ENCODE measurements at places on chromosomes 2 and 18.

GRCh38 chr2:183269956-183270355 is 145.7 kb downstream of the NUP35 start:
- DNase-seq, result no peak

DNA sequence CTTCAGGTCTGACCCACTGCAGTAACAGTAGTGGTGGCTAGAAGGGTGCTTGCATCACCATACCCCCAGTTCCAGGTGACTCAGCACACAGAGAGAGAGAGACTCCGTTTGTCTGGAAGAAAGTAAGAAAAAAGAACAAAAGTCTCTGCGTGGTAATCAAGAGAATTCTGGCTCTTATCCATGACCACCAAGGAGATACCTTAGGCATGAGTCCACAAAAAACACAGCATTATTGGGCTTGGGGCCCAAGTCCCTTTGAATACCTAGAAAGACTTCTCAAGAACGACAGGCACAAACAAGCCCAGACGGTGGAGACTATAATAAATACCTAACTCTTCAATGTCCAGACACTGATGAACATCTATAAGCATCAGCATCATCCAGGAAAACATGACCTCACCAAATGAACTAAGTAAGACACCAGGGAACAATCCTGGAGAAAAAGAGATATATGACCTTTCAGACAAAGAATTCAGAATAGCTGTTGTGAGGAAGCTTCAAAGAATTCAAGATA is 21.7 kb upstream of the BAZ2B start:
- DNase-seq, result no peak

- DNase-seq, result no peak
These were observed 864.0 kb upstream of the ZEB2 start for GRCh38 chr2:145383961-145384360.

- no peak for DNase-seq
These were observed 300.2 kb downstream of the CDCA7 start for GRCh38 chr2:173654896-173655265.

DNA sequence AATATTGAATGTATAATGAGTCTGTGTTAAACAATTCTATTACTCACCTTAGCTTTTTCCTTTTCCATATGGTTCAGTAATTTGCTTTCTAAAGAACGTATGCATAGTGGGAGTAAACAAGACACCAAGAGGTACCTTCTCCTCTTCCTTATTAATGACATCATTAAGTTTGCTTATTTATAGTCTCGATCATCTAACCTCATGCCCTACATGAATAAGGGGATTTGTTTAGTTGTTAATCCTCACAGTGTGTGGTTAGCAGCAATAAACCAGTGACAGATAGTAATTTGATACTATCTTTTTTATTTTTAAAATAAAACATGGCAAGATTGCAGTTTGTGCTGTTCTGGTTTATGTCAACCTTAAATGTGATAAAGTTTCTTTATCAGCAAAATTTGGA is 69.7 kb downstream of the COBLL1 start:
- DNase-seq, result no peak

- DNase-seq, result no peak
These were observed 187.8 kb upstream of the ALPP start for GRCh38 chr2:232190796-232191195.

DNA sequence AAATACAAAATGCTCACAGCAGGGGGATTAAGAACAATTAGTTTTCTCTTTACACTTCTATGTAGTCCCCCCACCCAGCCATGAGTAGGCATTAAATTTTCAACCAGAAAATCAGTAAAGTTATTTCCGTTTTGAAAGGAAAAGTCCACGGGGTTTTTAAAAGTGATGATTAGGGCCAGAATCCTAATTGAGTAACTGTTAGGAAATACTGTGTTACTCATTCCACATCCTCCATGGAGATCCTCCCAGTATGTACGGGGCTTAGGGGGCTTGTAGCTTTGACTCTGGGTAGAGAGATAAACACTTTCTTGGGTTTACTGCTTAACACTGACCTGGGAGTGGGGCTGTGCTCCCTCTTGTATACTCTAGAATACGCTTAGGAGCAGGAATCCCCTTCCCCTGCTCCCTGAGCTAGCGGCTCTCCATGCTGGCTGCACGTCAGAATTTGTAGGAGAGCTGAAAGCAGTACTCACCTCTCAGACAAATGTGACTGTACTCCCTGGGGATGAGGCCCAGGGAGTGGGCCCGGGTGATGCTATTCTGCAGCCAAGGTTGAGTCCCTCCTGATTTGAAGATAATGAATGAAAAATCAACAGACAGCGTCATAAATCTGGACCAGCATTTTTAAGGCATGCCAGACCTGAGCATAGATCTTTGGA is 100.5 kb downstream of the SLC4A3 start:
- no peak for DNase-seq

GRCh38 chr18:58113337-58113736 is 69.3 kb downstream of the NEDD4L start:
- no peak for DNase-seq

DNA sequence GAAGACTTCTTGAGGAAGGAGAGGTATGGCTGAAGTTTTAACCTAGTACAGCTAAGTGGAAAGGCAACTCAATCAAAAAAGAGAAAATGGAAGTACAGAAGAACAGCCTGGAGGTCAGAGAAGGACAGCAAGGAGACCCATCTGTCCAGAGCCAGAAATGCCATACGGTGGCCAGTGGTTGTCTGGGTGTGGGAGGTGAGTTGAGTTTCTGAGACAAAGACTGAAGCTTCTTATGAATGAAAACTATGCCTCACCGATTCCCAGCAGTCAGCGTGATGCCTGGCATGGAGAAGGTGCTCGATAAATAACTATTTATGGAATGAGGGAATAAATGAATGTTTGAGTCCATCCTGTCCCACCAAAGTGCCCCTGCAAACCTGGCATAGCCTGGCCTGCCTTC is 98.8 kb downstream of the MRO start:
- no peak for DNase-seq

DNA sequence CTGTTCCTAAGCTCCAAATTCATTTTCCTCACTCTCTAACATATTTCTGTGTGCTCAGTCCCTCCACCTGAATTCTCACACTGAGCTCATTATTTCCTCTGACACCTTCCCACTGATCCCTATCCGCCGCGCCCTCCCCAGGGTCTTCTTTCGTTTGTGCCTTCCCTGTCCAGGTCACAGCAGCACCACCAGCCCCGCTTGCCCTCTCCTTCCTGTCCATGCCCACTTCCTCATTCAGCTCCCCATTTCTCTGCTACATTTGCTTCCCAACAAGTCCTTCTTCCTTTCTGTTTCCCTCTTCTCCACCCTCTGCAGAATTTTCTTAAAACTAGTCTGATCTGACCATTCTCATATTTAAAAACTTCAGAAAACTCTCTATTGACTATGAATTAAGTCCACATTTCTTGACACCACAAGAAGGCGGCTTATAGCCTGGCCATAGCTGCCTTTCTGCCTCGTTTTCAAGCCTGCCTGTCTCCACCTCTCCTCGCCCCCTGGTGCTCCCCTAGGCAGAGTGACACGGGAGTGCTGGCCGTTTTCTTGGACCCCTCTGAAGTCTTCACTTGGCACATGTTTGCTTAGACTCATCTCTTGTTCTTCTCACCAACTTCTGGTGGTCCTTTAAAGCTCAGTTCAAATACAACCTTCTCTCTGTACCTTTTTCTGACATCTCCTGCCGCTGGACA is 138.7 kb upstream of the BOD1L2 start:
- DNase-seq, result no peak

DNA sequence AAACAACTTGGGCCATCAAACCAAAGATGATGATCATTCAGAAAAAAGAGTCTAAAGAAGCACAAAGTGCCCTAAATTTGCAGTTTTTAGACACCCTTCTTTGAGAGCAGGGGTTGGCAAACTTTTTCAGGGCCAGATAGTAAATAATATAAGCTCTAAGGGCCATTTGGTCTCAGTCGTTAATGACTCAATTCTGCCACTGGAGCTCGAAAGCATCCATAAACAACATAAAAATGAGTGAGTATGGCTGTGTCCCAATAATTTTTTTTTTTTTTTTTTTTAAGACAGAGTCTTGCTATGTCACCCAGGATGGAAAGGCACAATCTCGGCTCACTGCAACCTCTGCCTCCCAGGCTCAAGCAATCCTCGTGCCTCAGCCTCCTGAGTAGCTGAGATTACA is 152.3 kb downstream of the DTNB start:
- no peak for DNase-seq

- no peak for DNase-seq
These were observed 11.7 kb downstream of the CYP26B1 start for GRCh38 chr2:72135921-72136320.

GRCh38 chr2:238449241-238449640 is 22.5 kb downstream of the ASB1 start:
- no peak for DNase-seq

DNA sequence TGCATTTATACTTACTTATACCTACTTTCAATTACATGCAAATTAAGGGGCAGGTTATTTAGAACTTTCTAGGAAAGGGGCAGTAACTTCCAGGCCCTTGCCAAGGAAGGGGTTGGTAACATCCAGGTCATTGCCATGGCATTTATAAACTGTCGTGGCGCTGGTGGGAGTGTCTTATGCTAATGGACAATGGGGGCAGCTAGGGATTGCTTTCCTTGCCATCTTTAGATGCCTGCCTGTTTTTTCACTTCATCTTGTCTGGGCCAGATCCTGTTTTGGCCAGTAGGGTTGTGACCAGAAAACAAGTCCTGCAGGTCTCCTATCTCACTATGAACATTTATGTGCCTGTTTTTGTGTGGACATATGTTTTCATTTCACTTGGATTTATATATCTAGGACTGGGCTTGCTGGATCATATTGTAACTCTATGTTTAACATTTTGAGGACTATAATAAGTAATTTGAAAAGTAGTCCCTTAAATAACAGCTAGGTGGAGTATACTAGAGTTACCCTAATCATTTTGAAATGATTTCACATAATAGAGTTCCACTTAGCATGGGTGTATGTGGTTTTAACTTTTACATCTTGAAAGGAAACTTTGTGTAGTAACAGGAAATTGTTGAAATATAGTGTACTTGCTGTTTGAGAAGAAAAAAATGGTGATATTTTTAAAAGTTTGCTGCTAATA is 56.1 kb downstream of the LCLAT1 start:
- DNase-seq, result no peak

GRCh38 chr2:240905176-240905781 is 857 bp upstream of the CROCC2 start:
- DNase-seq, result no peak

- no peak for DNase-seq
These were observed 220.8 kb downstream of the ALK start for GRCh38 chr2:29700560-29700959.

GRCh38 chr2:41194230-41194629 is 742.3 kb upstream of the SLC8A1 start:
- no peak for DNase-seq

DNA sequence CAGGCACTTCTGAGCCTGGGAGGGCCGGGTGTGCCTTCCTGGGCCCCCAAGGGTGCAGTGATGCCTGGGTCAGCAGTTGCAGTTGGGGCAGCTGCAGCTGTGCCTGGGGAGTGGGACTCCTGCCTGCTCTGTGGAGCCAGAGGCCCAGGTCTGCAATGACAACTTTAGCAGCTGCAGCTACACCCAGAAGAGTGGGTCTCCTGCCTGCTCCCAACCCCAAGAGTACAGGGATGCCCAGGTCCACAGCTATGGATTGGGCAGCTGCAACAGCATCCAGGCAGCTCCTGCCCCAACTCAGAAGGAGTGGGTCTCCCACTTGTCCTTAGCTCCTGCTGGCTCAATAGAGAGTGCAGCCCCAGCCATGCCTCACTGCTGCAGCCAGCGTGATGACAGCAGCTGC is 73.0 kb upstream of the ST3GAL5 start:
- no peak for DNase-seq

- no peak for DNase-seq
These were observed 226.4 kb upstream of the ID2 start for GRCh38 chr2:8455236-8456150.

GRCh38 chr2:144211826-144212225 is 308.1 kb downstream of the ZEB2 start:
- no peak for DNase-seq

- DNase-seq, result no peak
These were observed 64.8 kb downstream of the ARHGAP25 start for GRCh38 chr2:68799140-68800026.

- DNase-seq, result no peak
These were observed 101.4 kb upstream of the POU3F3 start for GRCh38 chr2:104752504-104752903.

DNA sequence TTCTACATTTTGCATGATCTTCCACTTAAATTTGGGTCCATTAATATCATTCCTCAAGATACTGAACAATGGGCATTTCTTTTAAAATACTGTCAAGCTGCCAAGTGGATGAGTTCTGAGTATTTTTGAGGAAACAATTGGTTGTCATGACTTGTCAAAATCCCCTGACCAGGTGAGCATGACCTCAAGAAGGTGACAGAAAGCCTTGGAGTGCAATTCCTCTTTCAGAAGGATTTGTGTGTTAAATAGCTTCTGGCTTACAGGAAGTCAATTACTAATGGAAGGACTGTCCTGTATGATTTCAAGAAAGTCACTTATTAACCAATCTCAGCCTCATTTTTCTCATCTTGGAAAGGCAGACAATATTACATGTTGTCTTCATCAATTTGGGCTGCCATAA is 460.6 kb downstream of the TSN start:
- DNase-seq, result no peak

DNA sequence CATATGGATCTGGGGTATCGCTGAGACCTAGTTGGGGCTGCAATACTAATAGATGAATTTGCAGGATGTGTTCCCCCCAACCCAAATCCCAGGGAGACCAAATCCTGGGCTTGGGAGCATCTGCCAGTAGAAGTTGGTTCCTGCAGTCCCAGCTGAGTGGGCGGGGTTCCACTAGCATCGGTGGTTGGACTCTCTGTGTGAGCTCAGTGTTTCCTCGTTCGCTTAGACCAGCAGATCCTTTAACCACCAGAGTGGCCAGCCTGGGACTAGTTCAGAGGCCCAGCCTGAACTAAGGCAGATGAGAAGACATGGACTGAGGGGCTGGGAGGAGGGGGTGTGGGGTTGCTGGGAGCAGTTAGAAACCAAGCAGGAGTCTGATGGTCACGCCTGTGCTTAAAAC is 40.7 kb downstream of the PCARE start:
- DNase-seq, result no peak

DNA sequence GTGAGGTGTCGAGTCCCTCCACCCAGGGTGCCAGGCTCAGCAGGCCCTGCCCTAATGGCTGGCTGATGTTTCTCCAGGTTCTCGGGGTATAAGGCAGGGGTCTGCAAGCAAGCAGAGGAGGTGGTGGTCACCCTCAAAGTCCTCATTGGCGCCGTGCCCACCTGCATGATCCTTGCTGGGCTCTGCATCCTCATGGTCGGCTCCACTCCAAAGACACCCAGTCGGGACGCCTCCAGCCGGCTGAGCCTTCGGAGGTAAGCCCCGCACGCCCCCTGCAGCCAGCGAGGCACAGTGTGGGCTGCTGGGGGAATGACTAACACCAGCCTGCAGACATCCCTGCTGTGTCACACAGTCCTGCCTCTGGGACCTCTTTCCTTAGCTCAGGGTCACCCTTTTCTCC is 14.1 kb downstream of the MFSD2B start:
- no peak for DNase-seq

All from stimulated activated CD8-positive, alpha-beta memory T cell treated with anti-CD3 and anti-CD28 coated beads, Interleukin-15, amount 100 ng/mL, for 4 hours (primary cell).